ENCODE measurements at places on chromosomes 16 and 17.

GRCh38 chr16:75506574-75506973, 11.3 kb upstream of the CHST6 start:
- no peak for DNase-seq

GRCh38 chr17:42274812-42275526, 1.2 kb downstream of the STAT5B start:
- DNase-seq, result no peak

DNA sequence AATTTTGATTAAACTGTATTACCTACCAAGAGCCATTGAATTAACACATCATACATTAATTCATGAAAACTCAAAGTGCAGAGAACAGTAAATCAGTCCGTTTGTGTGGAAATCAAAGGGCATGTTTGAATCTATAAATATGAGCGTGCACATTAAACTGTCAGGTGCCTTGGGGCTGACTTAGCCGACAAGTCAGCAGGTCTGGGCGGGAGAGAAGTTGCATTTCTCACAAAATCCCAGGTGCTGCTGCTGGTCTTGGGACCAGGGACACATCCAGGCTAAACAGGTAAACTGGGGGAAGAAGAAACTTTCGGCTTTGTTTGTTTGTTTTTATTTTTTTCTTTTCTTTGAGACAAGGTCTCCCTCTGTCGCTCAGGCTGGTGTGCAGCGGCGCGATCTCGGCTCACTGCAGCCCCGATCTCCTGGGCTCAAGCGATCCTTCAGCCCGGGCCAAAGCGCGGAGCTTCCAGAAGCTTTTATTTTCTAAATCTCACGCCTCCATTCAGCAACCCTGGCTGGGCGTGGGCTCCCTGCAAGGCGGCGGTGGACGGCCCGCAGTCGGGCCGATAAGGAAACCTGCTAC, 213.9 kb downstream of the MRTFB start:
- peak; percentile 74 for DNase-seq

GRCh38 chr17:60920107-60920506, 242.5 kb downstream of the BCAS3 start:
- no peak for DNase-seq

DNA sequence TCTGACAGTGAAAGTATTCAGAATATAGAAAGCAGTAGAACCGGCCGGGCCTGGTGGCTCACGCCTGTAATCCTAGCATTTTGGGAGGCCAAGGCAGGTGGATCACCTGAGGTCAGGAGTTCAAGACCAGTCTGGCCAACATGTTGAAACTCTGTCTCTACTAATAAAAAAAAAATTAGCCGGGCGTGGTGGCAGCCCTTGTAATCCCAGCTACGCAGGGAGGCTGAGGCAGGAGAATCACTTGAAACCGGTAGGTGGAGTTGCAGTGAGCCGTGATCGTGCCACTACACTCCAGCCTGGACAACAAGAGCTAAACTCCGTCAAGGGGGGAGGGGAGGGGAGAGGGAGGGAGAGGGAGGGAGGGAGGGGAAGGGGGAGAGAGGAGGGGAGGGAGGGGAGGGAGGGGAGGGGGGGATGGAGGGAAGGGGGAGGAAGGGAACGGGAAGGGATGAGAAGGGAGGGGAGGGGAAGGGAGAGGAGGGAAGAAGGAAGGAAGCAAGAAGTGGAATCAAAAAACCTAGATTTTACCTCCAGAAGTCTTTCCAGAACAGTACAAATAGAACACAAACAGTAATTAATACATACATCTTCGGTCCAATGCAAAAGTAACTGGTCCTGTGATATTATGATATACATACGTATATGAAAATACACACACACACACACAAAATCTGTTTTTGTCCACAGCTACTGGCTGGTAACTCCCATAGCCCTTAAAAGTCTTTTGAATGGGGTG, 10.9 kb upstream of the NT5C start:
- DNase-seq, result no peak

GRCh38 chr16:48212033-48212432, 32.1 kb upstream of the LONP2 start:
- no peak for DNase-seq

DNA sequence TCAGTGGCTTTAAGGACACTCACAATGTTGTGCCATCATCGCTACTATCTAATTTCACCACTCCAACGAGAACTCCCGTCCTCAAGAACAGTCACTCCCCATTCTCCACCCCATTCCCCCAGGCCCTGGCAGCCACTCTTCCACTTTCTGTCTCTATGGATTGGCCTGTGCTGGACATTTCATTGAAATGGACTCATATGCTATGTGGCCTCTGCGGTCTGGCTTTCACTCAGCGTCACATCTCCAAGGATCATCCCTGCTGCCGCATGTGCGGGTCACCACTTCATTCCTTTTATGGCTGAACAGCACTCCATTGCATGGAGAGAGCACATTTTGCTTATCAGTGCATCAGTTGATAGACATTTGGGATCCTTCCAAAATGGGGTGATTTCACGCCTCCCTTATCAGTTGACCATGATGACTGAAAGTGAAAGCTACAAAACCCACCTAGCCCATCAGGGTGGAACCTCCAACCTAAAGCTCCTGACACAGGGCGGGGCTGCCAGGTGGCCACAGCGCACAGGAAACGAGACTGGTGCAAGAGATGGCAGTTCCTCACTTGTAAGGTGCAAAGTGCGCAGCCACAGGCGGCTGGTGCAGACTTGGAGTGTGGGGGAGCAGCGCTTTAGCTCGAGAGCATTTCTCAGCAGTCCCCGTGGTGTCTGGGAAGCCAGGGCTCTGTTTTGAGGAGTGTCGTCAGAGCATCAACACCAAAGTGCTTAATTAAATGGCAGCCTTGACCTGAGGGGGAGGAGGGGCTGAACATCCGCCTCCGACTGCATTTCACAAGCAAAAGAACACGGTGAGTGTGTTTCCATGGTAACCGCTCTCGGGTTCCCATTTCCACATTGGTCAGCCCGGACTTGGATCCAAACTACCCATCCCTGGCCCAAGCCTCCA, 23.8 kb downstream of the COTL1 start:
- no peak for DNase-seq

DNA sequence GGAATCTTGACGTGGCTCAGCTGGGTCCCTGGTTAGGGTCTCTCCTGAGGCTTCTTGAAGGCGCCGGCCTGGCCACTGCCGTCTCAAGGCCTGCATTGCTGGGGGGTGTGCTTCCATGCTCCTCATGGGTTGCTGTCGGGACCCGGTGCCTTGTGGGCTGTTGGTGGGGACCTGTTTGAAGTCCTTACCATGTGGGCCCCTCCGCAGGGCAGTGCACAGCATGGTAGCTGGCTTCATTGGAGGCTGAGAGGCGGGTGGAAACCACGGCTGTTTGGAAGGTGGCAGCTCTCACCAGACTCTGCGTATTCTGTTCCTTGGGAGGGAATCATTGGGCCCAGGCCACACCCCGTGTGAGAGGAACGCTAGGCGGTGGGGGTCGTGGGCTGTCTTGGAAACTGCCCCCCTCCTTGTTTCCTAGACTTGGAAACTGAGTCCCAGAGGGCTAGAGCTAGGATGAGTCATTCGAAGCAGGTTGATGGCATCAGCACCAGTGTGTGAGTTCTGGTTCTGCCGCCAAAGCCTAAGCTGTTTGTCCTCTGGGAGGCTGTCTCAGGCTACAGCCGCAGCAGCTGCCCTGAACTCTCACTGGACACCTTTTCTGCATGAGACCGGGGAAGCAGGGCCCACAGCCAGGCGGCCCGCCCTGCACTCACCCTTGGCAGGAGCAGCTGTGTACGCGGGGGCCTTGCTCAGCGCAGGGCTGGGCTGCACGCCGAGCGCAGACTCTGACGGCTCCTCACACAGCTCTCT, 35.2 kb downstream of the ZNF750 start:
- DNase-seq, result no peak

- DNase-seq, result no peak
Measured at GRCh38 chr16:35574454-35575431, 2115.3 kb downstream of the TP53TG3F start.

- DNase-seq, result no peak
Measured at GRCh38 chr16:85335584-85336491, 223.6 kb upstream of the CIBAR2 start.

DNA sequence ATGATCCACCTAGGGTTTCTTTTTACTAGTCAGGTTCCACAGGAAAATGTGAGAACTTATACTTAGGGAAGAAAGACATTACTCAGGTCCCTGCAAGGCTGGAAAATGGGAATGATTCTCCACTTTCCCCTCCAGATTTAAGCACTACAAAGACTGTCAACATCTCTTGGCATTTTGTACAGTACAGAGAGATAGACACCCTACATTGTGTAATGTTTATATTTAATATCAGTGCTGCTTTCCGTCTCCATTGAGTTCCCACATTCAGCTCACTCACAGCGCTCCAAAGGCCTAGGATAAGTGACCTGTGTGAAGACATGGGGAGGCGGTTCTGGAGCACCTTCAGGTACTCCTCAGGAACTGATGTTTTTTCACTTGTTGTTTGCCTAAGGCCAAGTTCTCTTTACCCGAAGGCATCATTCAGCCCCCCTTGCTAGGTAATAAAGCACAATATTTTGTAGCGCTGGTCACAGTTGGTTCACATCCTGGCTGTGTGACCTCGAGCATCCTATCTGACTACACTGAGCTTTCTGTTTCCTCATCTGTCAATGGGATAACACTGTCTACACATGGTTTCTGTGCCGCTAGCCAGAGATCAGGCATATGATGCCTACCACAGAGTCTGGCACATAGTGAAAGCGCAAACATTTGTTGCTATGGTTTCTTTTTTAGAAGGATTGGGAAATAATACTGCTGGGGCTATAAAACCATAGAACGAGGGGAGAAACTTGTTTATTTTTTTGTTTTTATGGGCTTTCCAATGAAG, 226.6 kb downstream of the ZFHX3 start:
- no peak for DNase-seq

DNA sequence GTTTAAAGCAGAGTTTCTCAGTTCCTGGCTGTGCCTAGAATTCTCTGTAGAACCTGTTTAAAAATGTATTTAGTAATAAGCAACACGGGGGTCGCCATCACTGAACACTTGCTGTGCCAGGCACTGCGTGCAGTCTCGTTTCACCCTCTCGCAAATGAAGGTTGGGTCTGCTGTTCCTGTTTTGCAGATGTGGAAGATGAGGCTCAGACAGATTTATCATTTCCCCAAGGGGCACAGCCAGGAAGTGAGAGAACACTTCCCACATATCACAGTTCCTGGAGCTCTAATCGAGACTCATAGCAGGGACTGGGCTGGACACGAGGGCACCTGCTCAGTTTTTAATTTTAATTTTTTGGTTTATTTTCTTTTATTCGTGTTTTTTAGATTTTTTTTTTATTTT, 122.7 kb downstream of the ABCC6 start:
- DNase-seq, result no peak

DNA sequence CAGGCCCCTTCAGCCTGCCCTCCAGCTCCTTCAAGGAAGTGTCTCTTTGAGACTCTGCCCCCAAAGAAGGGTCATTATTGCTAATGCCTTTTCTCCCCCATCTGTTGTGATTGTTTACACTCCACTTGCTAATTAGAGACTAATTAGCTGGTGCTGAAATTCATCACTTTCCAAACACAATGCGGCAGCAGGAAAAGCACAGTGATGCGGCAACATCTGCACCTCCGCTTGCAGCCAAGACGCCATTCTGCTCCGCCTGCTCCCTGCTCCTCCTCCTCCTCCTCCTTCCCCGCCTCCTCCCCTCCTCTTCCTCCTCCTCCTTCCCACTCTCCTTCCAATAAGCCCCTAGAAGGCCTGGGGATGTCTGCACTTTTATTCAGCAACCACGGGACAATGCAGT, 110.5 kb downstream of the SDK2 start:
- no peak for DNase-seq

DNA sequence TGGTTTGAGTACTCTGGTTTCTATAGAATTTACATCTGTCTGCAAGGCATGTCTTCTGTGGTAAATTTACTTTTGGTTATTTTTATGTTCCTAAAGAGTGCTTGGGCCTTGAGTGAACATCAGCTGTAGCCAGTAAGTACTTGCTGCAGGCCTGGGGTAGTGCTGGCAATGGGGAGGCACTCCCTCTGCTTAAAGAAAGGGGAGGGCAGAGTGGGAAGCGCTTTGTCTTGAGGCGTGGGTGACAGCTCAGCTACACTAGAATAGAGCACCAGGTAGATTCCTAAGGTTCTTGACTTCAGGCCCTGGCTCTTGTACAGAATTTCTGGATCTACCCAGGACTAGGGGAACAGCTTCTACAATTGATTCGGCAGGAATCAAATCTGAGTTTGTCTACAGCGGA, 50.6 kb downstream of the MPHOSPH6 start:
- no peak for DNase-seq
